Upper lobe of right lung (tissue), 1 donor: ENCODE measurements at places on chromosomes 7 and 10.

DNA sequence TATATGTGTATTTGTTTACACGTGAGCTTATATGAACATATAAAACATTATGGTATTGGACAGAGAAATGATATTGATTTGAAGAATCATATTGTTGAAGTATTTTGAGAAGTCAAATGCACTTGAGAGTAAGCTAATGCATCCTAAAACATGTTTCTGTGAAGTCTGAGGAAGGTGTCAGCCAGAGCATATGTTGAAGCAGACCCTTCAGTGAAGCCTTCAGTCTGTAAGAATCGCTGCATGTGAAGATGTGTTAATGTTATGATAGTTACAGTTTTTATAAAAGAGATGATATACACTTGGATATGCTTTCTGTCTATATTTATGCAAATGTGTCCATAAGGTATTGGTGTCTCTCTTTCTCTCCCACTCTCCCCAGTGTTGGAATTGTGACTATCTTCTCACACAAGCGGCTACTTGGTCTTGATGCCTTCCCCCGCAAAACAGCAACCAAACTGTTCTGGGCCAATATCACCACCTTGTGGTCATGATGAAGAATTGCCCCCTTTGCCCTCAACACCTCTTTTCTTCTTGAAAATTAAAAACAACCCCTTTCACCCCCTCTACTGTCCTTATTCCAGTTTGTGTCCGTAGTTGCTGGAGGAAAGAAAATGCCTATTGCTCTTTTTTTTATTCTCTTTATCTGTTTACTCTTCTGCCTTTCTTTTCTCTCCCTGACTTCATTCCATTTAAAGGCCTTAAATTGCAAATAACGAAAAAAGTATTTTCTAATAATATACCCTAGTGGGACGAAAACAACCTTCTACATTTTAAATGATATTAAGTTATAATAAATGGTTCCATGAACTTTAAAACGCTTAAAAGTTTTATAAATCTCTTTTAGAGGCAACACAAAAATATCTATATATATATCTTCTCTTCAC is 64.9 kb downstream of the IKZF1 start:
- DNase-seq = no peak

DNA sequence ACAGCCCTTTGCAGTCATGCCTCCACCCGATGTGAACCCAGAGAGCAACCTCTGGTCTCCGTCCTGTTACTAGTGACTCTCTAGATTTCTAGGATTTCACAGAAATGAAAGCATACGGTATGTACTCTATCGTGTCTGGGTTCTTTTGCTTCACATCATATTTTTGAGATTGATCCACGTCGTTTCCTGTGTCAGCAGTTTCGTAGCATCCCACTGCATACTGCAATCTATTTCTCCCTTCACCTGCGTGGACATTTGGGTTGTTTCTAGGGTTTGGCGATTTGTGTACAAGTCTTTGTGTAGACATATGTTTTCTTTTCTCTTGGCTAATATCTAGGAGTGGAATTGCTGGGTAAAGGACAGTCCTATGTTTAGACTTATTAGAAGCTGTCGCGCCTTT is 119.8 kb upstream of the PCBD1 start:
- DNase-seq = no peak

GRCh38 chr10:123635745-123636144 is 30.4 kb upstream of the GPR26 start:
- no peak for DNase-seq

GRCh38 chr7:157476654-157477549 is 140.1 kb downstream of the DNAJB6 start:
- DNase-seq = peak; percentile 52

DNA sequence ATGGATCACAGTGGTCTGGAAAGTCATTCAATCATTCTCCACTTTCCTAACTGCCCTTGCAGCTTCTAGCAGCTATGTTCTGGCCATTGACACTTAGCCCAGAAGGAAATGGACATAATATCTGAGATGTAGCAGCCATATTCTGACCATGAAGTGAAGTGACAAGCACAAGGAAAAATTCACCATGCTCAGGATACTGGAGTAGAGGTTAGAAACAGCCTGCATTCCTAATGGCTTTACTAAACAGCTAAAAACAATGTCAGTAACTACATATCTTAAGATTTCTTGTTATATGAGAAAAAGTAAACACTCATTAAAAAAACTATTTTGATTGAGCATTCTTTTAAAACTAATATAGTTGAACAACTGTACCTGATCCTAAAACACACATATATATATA is 443.8 kb downstream of the MAGI2 start:
- no peak for DNase-seq

DNA sequence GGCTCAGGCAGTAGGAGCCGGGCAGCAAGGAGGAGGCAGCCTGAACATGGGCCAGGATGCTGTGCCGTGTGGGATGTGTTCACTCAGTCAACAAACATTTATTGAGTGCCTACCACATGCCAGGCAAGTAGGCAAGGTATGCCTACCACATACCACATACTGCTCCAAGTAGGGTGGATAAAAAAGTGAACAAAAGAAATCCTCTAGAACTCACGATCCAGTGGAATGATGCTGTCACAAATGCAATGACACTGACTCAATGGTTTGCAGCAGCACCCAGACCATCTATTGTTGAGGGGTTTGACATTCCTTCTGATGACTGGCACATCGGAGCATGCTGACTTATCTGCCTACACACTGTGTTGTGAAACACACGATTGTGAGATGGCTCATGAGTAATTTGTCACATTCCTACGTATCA is 413.5 kb downstream of the NRG3 start:
- DNase-seq = no peak

GRCh38 chr7:118152654-118153053 is 31.3 kb upstream of the LSM8 start:
- no peak for DNase-seq

DNA sequence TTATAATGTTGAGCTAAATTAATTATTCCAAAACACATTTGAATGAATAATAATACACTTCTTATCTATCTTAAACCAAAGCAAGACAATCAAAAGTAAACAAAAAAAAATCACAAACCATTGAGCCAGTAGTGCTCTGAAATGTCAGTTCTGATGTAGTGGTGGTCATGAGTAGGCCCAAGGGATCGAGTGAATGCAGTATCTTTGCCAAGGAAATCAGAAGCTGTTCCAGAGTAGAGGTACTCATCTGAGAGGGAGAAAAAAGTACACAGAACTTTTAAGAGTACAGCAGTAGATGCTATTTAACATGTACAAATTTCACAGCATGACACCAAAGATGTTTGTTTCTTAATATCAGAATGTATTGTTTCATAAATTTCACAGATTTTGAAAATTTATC is 121.5 kb downstream of the SEMA3D start:
- no peak for DNase-seq

DNA sequence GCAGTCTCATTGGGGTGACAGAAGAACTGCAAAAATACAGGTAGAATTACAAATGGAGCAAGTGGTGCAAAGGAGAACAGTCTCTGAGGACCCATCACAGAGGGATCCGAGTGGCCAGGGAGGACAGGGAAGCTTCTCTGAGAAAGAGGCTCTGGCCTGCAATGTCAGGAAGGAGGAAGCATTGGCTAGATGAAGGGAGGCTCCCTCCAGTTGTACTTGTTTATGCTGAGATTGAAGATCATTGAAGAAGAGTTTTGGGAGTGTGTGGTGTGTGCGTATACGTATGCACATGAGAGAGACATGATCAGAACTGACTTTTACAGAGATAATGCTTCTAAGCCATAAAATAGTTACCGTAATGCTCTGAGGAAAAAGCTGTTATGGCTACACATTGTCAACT is 274.7 kb upstream of the FZD8 start:
- DNase-seq = no peak

GRCh38 chr7:64908358-64908757 is 5.3 kb downstream of the ZNF273 start:
- DNase-seq = no peak

DNA sequence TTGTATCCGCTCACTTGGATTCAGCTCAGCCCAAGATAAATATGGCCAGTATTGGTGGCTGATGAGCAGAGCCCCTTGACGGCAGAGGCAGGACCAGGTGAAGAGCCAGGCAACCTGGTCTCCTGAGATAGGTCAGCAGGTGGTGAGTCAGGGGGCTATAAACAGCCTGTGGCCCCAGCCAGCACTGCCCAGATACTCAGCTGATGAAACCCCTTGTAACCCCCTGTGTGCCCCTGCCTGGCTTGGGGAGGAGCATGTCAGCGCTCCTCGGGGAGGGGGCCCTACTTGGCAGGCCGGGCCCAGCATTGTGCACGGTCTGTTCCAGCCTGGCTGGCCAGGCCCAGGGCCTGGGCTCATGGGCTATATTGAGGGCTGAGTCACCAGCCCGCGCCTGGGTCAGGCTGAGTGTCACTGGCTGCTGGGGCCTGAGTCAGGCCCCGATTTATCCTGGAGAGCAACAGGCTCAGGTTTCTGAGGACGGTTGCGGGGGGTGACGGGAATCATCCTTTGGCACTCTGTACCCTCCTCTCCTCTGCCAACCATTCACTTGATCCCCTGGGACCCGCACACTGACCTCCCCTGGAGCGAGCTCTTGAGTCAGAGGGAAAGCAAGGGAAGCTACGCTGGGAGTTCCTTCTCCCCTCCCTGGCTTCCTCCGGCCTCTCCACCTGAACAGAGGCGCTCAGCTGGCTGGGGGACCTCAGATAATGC is 2.8 kb upstream of the FLNC start:
- DNase-seq = no peak

- DNase-seq = no peak
These were observed 195.4 kb downstream of the SKIDA1 start for GRCh38 chr10:21329995-21330627.

GRCh38 chr10:119022846-119023552 is 6.5 kb upstream of the NANOS1 start:
- DNase-seq = no peak

- no peak for DNase-seq
These were observed 1.3 kb upstream of the PRTFDC1 start for GRCh38 chr10:24953675-24954074.

DNA sequence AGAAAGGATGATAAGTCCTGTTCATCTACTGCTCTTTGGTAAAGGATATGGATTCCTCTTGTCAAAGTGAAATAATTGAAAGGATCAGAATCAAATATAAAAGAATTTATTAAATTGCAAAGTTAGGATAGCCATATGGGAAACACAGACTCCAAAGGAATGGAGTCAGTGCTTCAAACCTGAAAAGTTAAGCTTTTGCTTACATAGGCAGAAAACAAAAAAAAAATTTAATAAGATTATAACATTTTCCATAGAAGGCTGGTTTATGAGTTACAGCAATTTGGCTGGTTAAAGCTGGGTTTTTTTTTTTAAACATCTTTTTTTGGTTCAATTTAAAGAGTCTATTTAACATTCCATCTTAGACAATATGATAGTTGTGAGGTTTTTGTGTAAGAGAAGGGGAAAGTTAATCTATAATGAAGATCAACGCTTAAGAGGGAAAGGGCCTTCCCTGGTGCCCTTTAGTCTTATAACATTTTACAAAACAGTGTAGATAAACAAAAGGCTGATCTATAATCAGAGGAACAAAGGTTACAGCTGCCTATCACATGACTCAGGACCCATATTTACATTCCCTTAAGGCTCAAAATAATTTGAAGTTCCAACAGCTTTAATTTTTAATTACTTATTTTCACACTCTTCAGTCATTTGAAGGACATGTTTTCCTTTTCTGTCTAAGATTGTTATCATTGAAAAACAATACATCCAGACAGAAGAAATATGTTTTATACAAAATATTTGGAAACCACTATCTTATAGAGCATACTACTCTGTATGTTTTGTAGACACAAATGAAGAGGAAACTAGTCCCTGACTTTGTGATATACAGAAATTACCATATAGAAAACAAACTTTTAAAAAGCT is 234.3 kb upstream of the MBL2 start:
- no peak for DNase-seq

DNA sequence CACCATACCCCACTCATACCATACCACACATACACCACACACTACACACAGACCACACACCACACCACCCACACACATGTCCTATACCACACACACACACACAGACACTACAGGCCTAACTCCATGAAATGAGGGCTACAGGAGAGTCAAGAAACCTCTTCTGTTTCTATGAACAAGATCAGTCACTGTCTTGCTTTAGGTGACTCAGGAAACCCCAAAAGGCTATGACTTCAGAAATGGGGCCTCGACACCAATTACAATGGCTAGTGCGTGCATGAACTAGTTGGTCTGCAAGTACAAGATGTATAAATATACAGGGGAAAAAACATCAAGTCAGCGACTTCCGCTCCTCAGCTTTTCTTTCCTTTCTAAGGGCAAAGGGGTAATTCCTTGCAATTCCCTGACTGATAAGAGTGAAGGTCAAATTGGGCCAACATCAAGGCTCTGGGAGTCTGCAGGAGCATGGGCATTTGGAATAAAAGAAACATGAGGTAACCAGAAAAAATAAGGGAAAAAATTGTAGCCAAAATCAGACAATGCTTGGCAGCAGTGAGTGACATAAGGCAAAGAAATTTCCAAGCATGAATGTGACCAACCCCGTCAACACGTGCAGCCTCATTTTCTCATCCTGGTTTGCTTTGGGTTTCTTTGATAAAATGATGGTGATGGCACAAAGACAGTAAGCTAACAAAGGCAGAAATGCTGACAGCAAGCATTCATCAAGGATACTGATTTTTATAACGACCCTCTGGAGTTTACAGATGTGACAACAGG is 1.5 kb downstream of the PKD1L1 start:
- no peak for DNase-seq

DNA sequence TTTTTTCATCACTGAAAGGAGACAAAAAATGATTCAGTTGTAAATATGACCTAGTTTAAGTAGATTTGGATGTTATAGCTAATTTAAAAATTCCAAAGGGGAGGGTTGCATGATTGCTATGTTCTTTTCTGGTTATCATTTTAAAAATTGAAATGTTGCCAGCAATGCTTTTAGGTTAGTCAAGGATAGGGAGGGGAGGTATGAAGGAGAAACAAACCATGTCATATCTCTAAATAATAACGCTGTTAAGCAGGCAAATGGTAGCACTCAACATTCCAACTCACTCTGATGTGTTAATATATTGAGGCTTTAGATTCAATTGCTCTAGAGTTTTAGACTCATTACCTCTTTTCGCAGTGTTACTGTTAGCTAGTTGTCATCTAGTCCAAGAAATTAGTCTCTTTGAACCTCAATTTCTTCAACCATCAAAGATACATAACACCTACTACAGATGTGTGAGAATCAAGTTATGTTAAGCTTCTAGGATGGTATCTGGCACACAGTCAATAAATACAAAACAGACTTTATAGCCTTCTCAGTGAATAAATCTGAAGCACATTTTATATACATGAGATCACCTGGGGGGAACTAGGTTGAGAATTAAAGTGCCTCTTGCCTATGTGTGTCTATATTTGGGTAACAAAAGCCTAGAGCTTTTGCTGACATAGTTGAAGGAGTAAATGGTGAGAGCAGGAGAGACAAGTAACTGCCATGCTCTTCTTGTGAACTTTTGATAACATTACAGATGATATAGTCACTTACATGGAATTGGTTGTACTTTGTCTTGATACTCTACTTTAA is 124.9 kb downstream of the CSTF2T start:
- DNase-seq = no peak

GRCh38 chr10:120483651-120484301 is 26.7 kb downstream of the PLPP4 start:
- no peak for DNase-seq

GRCh38 chr7:98202367-98203195 is 8.7 kb upstream of the BHLHA15 start:
- peak; percentile 56 for DNase-seq

GRCh38 chr10:65518379-65518778 is 1407.5 kb upstream of the LRRTM3 start:
- DNase-seq = no peak

GRCh38 chr10:68367121-68367520 is 34.4 kb upstream of the PBLD start:
- DNase-seq = no peak
